ENCODE measurements at places on chromosomes 7 and 10.

DNA sequence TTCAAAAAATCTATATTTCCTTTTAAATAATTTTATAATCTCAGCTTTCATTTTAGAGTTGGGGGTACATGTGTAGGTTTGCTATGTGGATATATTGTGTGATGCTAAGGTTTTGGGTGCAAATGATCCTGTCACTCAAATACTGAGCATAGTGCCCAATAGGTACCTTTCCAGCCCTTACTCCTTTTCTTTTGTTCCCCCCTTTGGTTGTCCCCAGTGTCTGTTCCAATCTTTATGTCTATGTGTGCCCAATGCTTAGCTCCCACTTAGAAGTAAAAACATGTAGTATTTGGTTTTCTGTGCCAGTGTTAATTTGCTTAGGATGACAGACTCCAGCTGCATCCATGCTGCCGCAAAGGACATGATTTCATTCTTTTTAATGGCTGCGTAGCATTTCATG, 103.6 kb downstream of the ZEB1 start:
- DNase-seq, result no peak

DNA sequence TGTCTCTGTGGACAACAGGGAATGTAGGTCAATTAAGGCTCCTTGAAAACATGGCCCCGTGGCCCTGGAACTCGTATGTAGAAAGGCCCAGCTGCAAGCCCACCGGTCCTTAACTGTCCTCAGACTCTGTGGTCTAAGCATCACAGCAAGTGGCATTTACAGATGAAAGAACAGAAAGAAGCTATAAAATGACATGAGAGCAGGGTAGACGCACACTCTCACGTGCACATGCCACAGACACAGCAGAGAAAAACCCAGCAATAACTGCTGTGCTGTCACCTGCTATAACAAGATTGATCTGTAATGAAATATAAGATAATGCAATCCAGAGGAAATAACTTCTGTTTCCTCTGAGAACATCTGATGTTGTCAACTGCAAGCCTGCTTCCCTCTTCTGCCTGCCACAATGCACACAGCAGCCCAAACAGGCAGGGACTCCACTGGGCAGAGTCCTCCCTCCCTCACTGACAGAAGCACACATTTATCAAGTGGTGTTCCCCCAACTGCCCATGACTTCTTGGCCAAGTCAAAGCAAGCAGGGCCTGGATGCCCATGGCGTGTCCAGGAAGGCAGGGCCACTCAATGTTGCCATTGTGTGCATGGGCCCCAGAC, 63.9 kb downstream of the GFRA1 start:
- DNase-seq, result peak; percentile 2

GRCh38 chr10:126598009-126598408, 72.5 kb downstream of the C10orf90 start:
- peak; percentile 70 for DNase-seq

DNA sequence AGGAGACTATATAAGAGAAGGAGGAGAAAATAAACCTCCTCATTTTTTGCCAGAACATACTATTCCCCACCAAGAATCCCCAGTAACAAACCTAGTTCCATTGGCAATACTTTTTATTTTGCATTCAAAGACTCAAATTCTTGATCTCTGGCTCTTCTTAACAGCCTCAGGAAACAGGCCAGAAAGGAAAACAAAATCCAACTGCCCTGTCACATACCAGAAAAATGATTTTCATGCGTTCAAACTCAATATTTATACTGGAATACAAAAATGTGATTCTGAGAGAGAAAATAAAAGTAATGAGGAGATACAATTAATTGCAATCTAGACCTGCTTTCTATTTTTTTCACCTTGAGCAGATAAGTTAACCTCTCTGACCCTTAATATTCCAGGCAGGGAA, 435.9 kb upstream of the AUTS2 start:
- DNase-seq, result no peak

GRCh38 chr7:23594879-23595604, 2.1 kb upstream of the CCDC126 start:
- DNase-seq, result peak; percentile 61

- DNase-seq, result no peak
These were observed 71.7 kb downstream of the AMZ1 start for GRCh38 chr7:2759736-2760097.

- DNase-seq, result no peak
These were observed 10.7 kb downstream of the HBP1 start for GRCh38 chr7:107179326-107180164.

DNA sequence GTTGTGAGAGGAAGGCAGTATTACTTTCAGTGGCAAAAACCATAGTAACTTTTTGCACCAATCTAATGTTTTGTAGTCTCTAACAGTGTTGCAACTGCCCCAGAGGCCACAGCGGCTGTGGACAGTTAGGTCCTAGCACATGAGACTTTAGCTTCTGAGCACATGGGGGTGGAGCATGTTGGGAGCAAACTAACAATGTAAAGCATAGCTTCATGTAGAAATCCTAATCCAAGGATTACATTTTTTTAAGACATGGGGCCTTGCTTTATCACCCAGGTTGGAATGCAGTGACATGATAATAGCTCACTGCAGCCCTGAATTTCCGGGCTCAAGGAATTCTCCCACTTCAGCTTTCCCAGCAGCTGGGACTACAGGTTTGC, 49.0 kb downstream of the LAMB1 start:
- no peak for DNase-seq

GRCh38 chr7:75649462-75649861, 89.3 kb downstream of the HIP1 start:
- DNase-seq, result no peak

GRCh38 chr7:92075455-92076158, 58.7 kb downstream of the CYP51A1 start:
- DNase-seq, result no peak

- DNase-seq, result no peak
These were observed 108.3 kb downstream of the UPF2 start for GRCh38 chr10:11934262-11934661.

DNA sequence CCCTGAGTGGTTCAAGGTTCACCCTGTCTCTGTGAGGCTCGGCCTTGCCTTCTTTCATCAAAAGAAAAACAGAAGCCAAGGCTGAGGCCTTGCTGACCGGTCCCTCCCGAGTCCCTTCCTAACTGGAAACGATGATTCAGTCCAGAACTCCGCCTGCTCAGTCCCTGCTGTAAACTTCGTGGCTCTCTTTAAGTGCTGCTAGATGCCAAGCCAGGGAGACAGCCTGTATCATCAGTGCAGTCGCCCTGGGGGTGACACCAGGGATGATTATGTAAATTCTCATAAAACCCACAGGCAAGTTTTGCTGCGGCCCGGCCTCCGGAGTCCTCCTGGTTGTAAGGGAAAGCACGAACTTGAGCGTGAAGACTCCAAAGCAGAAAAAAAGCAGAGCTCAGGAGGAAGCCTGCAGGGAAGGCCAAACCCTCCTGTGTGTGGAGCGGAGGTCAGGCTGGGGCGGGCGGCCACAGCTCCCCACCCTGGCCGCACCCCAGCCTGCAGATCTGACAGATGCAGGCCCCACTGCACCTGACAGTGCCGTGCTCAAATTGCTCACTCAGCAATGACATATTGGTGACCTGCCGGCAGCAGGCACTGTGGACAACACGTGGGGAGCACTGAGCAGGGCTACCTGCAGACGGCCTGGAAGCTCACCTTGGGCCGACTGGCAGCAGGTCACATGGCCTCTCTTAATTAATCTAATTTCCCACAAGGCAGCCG, 123.4 kb downstream of the DYNC2I1 start:
- no peak for DNase-seq

DNA sequence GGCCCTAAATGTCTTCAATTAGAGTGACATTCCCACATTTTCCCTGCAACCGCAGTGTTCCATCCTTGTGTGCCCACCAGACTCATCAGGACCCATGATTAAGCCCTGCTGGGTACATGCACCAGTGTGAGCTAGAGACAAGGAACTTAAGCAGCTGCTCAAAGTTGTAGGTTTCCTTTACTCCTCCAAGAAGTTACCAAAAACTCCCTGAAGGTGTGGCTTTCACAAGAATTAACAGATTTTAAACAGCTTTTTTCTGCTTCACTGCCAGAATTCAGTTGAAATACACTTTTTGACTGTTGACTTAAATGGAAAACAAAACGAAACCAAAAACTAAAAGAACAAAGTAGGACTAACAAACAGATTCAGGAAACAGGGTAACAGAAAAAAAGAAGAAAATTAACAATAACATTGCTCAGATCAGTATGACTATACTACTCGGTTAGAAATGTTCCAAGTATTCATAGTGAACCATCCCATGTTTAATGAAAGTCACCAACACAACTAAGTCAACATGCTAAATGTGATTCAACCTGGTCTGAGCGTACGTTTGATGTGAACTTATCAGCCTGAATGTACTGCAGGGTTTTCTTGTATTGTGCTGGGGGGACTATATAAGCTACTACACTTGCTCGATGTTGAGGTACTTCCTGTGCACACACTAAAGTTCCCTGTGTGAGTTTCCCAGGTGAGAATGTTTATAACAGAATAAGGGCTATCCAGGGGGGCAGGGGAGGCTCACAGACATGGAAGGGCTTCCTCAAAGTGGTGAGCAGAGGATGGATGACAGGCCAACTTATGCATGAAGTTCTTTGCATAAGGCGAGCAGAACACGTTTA, 22.2 kb downstream of the SLC37A3 start:
- DNase-seq, result no peak

GRCh38 chr7:27600247-27600646, 62.4 kb downstream of the HIBADH start:
- DNase-seq, result no peak

GRCh38 chr10:93515071-93516005, 18.9 kb downstream of the CEP55 start:
- DNase-seq, result no peak

DNA sequence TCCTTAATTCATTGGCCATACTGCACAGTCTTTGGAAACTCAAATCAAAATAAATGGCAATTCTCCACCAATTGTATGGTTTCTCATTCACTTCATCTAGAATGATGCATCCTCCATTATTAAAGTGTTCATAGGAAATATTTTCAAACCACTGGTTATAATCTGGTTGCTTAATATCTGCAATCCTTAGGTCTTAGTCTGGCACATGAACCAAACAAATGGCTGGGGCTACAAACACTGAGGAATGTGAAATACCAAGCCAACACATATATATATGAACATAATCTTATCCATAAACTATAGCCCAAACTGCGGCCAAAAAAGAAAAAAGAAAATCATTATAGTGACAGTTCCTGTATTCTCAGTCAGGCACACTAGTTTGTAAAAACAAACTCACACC, 5.7 kb upstream of the MSS51 start:
- DNase-seq, result no peak

GRCh38 chr7:35646289-35647023, 48.5 kb downstream of the HERPUD2 start:
- DNase-seq, result no peak

GRCh38 chr7:96308253-96308949, 13.5 kb downstream of the SLC25A13 start:
- DNase-seq, result no peak

GRCh38 chr10:30434273-30435072, 489 bp downstream of the MAP3K8 start:
- peak; percentile 86 for DNase-seq

DNA sequence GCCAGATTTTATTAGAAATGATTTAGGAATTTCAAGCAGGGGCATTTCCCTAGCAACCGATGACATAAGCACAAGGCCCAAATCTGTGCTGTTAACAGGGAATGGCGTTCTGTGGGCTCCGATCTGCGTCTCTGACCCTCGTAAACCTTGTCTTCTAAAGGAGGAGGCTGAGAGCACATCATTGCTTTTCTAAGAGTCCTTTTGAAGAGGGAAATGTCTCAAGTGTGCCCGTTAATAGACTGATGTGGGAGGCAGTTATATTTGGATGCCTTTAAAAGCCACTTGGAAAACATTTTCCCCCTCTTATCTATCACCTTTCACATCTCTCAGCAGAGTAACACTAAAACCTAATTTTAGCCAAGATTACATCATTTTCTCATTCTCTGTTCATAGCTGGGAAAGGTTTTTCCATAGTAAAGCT, 424.1 kb upstream of the GALNT17 start:
- no peak for DNase-seq

GRCh38 chr10:47354165-47354564, 6.0 kb downstream of the RBP3 start:
- DNase-seq, result no peak
